BJ (cell line): ENCODE measurements at places on chromosomes 2 and 18.

DNA sequence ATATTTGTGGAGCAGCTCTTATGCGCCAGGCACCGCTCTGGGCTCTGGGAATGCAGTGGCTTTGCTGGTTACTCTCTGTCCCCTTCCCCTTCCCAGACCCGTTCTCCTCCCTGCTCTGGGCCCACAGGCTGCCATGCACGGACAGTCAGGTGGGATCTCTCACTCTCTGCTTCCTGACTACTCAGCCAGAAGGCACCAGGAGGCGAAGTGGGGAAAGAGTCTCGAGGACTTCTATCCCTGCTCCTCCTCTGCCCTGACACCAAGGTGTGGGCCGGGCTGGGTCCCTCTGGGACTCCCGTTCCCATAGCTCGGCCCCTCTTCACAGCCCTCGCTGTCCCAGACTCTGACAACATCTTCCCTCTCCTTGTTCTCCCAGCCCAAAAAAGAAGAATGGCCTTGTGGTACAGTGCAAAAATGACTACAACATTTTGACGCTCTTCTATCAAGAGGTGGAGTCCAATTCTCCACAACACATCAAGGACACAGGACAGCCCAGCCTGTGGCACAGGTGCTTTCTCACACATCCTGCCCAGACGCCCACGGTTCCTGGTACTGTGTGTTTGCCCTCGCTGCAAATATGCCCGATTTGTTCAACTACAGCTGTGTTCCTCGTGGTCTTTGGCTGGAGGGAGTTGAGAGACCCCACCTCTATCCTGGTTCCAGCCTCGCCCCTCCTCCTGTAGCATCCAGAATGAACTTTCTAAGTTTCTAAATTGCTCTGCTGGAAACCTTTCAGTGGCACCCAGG, 14.0 kb upstream of the DUSP2 start:
- DNase-seq = no peak

- no peak for DNase-seq
These were observed 15.7 kb downstream of the CRIM1 start for GRCh38 chr2:36371070-36371874.

GRCh38 chr2:206488623-206489022, 45.3 kb downstream of the ADAM23 start:
- no peak for DNase-seq

GRCh38 chr2:10274376-10274775, 28.3 kb upstream of the HPCAL1 start:
- no peak for DNase-seq

GRCh38 chr2:222413295-222413911, 10.9 kb upstream of the SGPP2 start:
- DNase-seq = no peak

GRCh38 chr2:96509114-96509846, 4.1 kb upstream of the NEURL3 start:
- DNase-seq = peak; percentile 16

DNA sequence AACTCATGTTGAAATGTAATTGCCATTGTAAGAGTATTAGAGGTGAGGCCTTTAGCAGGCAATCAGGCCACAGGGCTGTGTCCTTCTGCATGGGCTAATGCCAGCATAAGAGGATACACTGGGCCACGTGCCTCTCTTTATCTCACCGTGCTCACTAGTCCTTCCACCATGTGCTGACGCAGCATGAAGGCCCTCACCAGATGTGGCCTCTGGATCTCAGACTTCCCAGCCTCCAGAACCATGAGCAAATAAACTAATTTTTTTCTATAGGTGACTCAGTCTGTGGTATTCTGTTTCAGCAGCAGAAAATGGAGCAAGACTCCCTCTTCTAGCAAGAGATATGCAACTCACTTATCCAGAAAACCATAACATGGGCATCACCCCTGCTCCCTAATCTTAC, 149.7 kb upstream of the ZNF236 start:
- no peak for DNase-seq
